ENCODE measurements at places on chromosomes 7 and 10.

- H3K4me3 ChIP-seq, result no peak overlapping the region
- peaks cover 15% of the 10 kb centered on the region for H3K4me1 ChIP-seq
- no peak overlapping the region for H3K27ac ChIP-seq
- no peak for DNase-seq
These were observed 37.0 kb upstream of the PDCD4 start for GRCh38 chr10:110834629-110835301.

DNA sequence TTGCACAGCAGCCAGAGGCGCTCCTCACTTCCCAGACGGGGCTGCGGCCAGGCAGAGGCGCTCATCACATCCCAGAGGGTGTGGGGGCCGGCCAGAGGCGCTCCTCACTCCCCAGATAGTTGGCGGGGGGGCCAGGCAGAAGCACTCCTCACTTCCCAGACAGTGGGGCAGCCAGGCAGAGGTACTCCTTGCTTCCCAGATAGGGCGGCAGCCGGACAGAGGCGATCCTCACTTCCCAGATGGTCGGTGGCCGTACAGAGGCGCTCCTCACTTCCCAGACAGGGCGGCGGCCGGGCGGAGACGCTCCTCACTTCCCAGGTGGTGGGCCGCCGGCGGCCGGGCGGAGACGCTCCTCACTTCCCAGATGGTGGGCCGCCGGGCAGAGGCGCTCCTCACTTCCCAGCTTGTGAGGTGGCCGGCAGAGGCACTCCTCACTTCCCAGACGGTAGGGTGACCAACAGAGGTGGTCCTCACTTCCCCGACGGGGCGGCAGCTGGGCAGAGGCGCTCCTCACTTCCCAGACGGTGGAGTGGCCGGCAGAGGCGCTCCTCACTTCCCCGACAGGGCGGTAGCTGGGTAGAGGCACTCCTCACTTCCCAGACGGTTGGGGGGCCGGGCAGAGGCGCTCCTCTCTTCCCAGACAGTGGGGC, 26.5 kb downstream of the CCNY start:
- DNase-seq, result no peak
- no peaks in the 10 kb centered on the region for H3K36me3 ChIP-seq
- peaks cover 6% of the 10 kb centered on the region for H3K4me1 ChIP-seq

DNA sequence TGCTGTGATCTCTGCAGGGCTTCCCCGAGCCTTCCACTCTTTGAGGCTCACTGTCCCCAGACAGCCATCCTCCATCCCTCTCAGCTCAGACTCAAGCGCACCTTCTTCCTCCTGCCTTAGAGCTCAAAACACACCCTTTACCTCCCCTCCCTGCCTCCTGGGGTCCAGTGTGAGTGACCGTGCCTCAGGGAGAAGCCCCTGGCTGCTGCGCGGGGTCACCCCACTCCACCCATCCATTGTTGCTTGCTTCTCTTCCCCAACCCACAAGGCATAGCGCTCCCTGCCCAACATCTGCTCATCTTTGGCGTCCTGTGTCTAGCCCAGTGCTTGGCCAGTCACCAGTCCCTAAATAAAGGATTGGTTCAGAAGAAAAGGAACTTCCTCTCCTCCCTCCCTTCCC, 170.3 kb downstream of the TCERG1L start:
- no peak for DNase-seq
- H3K27ac ChIP-seq, result no peak overlapping the region
- no peaks in the 10 kb centered on the region for H3K4me1 ChIP-seq

- no peak for DNase-seq
- H3K27me3 ChIP-seq, result no peaks in the 10 kb centered on the region
- no peak overlapping the region for H3K4me3 ChIP-seq
- H3K36me3 ChIP-seq, result no peaks in the 10 kb centered on the region
These were observed 44.9 kb downstream of the INSYN2A start for GRCh38 chr10:127151541-127151940.

GRCh38 chr7:39910108-39910869, 39.8 kb upstream of the CDK13 start:
- no peaks in the 10 kb centered on the region for H3K36me3 ChIP-seq
- H3K4me1 ChIP-seq, result no peaks in the 10 kb centered on the region
- no peaks in the 10 kb centered on the region for H3K27me3 ChIP-seq
- no peak overlapping the region for H3K4me3 ChIP-seq
- H3K27ac ChIP-seq, result no peak overlapping the region
- peak; percentile 88 for DNase-seq

- DNase-seq, result no peak
- H3K27ac ChIP-seq, result no peak overlapping the region
- H3K4me3 ChIP-seq, result no peak overlapping the region
- H3K36me3 ChIP-seq, result no peaks in the 10 kb centered on the region
- H3K27me3 ChIP-seq, result no peaks in the 10 kb centered on the region
These were observed 1.3 kb downstream of the IFIT2 start for GRCh38 chr10:89303161-89303560.

DNA sequence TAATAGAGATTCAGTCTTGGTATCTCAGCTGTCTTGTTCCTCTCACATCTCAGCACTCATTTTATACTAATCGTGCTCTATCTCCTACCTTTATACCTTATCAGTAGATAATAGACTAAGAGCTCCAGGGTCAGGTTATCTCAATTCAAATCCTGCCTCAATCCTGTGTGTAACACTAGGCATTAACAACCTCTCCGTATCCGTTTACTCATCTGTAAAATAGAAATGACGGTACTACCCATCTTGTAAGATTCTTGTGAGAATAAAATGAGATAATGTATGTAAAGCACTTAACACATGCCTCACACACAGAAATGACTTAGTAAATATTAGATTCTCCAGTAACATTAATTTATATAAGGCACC, 622 bp upstream of the P4HA1 start:
- no peak for DNase-seq
- H3K4me1 ChIP-seq, result no peaks in the 10 kb centered on the region
- H3K4me3 ChIP-seq, result no peak overlapping the region

GRCh38 chr10:30791197-30791611, 161.7 kb upstream of the LYZL2 start:
- H3K4me1 ChIP-seq, result no peaks in the 10 kb centered on the region
- no peak overlapping the region for H3K4me3 ChIP-seq
- DNase-seq, result no peak
- no peaks in the 10 kb centered on the region for H3K27me3 ChIP-seq
- no peak overlapping the region for H3K27ac ChIP-seq

GRCh38 chr7:50305583-50306493, 1.3 kb downstream of the IKZF1 start:
- H3K4me3 ChIP-seq, result no peak overlapping the region
- no peaks in the 10 kb centered on the region for H3K36me3 ChIP-seq
- no peak overlapping the region for H3K27ac ChIP-seq
- peaks cover 29% of the 10 kb centered on the region for H3K27me3 ChIP-seq
- DNase-seq, result no peak
- H3K4me1 ChIP-seq, result no peaks in the 10 kb centered on the region

- no peak overlapping the region for H3K4me3 ChIP-seq
- no peaks in the 10 kb centered on the region for H3K27me3 ChIP-seq
- H3K4me1 ChIP-seq, result no peaks in the 10 kb centered on the region
- no peaks in the 10 kb centered on the region for H3K36me3 ChIP-seq
- H3K27ac ChIP-seq, result no peak overlapping the region
These were observed 221.5 kb downstream of the ADAM12 start for GRCh38 chr10:126166797-126167196.

- H3K27me3 ChIP-seq, result no peaks in the 10 kb centered on the region
- DNase-seq, result no peak
- no peaks in the 10 kb centered on the region for H3K4me1 ChIP-seq
- no peak overlapping the region for H3K27ac ChIP-seq
These were observed 592.7 kb upstream of the GALNT17 start for GRCh38 chr7:70539205-70539604.

- no peaks in the 10 kb centered on the region for H3K4me1 ChIP-seq
- DNase-seq, result no peak
- no peak overlapping the region for H3K4me3 ChIP-seq
- no peaks in the 10 kb centered on the region for H3K27me3 ChIP-seq
- H3K36me3 ChIP-seq, result no peaks in the 10 kb centered on the region
These were observed 222.6 kb upstream of the KLF14 start for GRCh38 chr7:130956417-130957136.

DNA sequence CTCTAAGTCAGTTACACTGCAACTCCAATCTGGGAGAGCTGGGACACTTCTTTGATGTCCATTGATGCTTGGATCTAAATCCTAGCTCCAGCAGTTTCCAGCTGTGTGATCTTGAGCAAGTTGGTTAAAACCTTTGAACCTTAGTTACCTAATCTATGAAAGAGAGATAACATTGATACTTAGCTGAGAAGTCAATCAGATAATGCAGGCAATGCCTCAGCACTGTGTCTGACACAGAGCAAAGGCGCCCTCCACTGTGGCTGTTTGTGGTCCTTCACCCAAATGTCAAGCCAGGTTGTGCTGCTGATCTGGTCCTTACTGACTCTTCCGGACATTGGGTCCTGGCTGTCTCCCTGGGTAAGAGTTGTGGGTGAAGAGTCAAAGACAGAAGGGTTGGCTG, 20.2 kb downstream of the DNTT start:
- H3K36me3 ChIP-seq, result no peaks in the 10 kb centered on the region
- no peak overlapping the region for H3K27ac ChIP-seq
- DNase-seq, result no peak
- H3K4me3 ChIP-seq, result no peak overlapping the region
- no peaks in the 10 kb centered on the region for H3K27me3 ChIP-seq
- no peaks in the 10 kb centered on the region for H3K4me1 ChIP-seq

DNA sequence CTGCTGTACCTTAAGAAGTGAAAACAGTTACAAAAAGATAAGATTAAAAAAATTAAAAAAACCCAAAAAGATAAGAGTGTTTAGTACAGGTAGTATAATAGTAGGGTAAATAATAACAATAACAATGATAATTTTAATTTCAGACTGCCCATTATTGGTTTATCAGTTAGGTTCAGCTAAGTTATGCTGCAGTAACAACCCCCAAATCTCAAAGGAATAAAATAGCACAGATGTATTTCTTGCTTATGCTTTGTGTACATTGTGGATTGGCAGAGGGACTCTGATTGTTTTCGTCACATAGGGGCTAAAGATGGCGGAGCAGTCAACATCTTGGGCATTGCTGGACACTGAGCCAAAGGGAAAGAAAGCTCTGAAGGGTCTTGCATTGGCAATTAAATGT, 264.6 kb downstream of the LRMDA start:
- no peaks in the 10 kb centered on the region for H3K36me3 ChIP-seq
- no peaks in the 10 kb centered on the region for H3K4me1 ChIP-seq
- no peaks in the 10 kb centered on the region for H3K27me3 ChIP-seq
- H3K27ac ChIP-seq, result no peak overlapping the region
- H3K4me3 ChIP-seq, result no peak overlapping the region

DNA sequence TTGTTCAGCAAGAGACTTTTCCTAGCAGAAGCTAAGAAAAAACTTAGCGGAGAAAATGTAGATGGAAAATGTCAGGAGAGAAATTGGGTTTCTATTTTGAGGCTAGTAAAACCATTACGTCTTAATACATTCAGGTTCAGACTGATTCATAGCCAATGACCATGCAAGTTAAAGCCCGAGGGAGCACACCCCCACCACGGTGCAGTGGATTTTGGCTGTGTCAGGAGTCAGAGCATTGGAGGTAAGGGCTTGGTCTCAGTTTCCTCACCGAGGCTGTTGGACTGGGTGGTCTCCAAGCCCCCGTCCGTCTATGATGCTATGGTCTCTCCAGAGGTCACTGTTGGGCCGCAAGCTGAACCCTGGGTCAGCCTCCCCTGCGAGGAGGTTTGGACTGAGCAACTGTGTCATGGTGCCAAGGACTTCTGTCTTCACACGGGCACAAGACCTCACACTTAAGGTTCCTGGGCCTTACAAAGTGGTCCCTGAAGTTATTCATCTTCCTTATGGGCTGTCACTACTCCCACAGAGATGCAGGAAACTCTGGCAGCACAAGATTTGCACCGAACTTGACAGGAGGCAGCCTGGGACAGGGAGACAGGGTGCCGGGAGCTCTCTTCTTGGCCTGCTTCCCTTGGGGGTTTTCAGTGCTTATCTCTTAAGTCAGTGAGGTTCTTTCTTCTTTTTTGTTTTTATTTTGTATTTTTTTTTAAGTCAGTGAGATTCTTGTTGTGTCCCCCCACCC, 186.8 kb downstream of the PHTF2 start:
- no peak overlapping the region for H3K27ac ChIP-seq
- no peak overlapping the region for H3K4me3 ChIP-seq
- H3K4me1 ChIP-seq, result peaks cover 4% of the 10 kb centered on the region
- H3K36me3 ChIP-seq, result no peaks in the 10 kb centered on the region

GRCh38 chr10:23725548-23725947, 286.7 kb downstream of the OTUD1 start:
- H3K27ac ChIP-seq, result no peak overlapping the region
- H3K36me3 ChIP-seq, result no peaks in the 10 kb centered on the region
- H3K4me3 ChIP-seq, result no peak overlapping the region
- no peak for DNase-seq
- no peaks in the 10 kb centered on the region for H3K4me1 ChIP-seq
- no peaks in the 10 kb centered on the region for H3K27me3 ChIP-seq

DNA sequence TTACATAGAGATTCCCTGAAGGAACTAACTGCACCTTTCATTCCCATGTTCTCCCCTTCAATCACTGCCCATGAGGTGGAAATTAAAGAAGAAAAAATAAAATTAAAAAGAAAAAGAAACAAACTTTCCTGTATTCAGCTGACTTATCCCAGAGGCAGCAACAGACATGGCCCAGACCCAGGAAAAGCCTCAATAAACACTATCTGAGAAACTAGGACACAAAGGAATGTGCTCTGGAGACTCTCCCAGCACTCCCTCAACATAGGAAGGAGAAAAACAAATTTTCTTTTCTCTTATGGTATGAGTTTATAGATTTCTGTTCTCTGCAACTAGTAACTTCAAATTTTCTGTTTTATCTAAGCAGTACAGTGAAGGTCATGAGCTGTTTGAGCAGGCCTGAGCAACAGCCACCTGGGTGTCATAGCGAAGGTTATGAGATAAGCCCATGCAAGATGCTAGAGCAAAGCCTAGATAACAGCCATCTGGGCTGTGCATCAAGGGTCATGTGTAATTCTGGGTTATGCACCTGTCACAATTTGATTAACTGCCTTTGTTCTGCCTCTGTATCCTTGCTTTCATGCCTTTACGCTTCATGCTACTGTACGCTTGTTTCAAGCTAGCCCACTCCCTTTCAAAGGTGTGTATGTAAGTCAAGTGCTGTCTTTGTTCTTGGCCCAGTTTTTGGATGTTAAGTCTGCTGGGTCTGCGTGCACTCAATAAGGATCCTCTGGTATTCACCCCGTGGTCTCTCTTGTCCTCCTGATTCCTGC, 11.0 kb upstream of the OR6B1 start:
- no peaks in the 10 kb centered on the region for H3K36me3 ChIP-seq
- H3K27me3 ChIP-seq, result no peaks in the 10 kb centered on the region
- H3K4me1 ChIP-seq, result no peaks in the 10 kb centered on the region
- no peak overlapping the region for H3K4me3 ChIP-seq
- no peak for DNase-seq

- H3K4me1 ChIP-seq, result peaks cover 4% of the 10 kb centered on the region
- H3K27ac ChIP-seq, result no peak overlapping the region
- H3K36me3 ChIP-seq, result no peaks in the 10 kb centered on the region
These were observed 2.4 kb upstream of the ARID5B start for GRCh38 chr10:61899069-61899531.

GRCh38 chr7:29328045-29328444, 133.5 kb downstream of the CHN2 start:
- H3K27me3 ChIP-seq, result no peaks in the 10 kb centered on the region
- H3K27ac ChIP-seq, result no peak overlapping the region
- peaks cover 2% of the 10 kb centered on the region for H3K36me3 ChIP-seq

- no peak overlapping the region for H3K27ac ChIP-seq
- H3K36me3 ChIP-seq, result no peaks in the 10 kb centered on the region
- no peaks in the 10 kb centered on the region for H3K27me3 ChIP-seq
- DNase-seq, result no peak
- H3K4me1 ChIP-seq, result peaks cover 6% of the 10 kb centered on the region
- no peak overlapping the region for H3K4me3 ChIP-seq
These were observed 37.2 kb downstream of the APBB1IP start for GRCh38 chr10:26475386-26475785.
